ENCODE measurements at places on chromosomes 11 and 22. TPM values are rescaled to one million over a fixed set of nuclear protein-coding genes. Genes with fewer than 3 reads are reported as not detected.

GRCh38 chr11:120343429-120343828, 7.2 kb downstream of the ARHGEF12 start:
- DNase-seq = no peak

The KCTD14 gene
- total RNA-seq = 0.24 TPM

The VPREB1 gene
- not detected for total RNA-seq

GRCh38 chr11:71502026-71502425, 25.0 kb upstream of the KRTAP5-7 start:
- no peak for DNase-seq

DNA sequence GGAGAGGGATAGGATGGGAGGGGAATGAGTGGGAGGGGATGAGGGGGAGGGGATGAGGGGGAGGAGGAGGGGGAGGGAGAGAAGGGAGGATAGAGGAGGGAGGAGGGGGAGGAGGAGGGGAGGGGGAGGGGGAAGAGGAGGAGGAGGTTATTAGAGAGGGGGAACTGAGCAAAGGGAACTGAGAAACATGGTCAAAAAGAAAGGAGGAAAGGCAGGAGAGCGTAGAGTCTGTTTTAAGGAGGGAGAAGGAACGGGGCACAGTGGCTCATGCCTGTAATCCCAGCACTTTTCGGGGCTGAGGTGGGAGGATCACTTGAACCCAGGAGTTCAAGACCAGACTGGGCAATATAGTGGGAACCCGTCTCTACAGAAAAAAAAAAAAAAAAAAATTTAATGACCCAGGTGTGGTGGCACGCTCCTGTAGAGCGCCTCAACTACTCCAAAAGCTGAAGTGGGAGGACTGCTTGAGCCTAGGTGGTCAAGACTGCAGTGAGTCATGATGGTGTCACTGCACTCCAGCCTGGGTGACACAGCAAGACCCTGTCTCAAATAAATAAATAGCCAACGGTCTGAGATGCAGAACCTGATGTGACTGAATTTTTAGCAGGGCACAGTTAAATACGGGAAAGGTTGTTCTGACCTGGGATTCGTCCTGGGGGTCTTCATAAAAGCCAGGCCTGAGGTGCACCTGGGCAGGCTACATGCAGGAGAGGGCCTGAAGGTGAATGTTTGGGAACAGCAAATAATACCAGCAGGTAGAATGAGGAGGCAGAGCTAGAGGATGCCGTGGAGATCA, 4.0 kb downstream of the B3GNT6 start:
- DNase-seq = no peak

- no peak for DNase-seq
These were observed 1.2 kb upstream of the ASCL2 start for GRCh38 chr11:2271327-2272227.

DNA sequence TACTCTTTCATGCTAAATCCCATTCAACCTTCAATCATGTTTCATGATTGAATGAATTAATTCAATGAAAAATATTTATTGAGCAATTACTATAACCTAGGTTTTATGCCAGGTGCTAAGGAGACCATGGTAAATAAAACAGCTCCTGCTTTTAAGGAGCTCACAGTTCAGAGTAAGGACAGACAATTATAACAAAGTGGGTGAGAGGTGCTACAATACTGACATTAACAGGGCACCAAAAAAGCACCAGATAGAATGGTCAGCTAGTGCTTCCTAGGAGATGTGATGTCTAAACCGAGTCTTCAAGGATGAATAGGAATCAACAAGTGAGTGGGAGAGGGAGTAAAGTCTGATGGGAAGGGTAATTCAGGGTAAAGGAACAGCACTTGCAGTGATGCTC, 366.7 kb downstream of the SOX6 start:
- DNase-seq = no peak

The BRD1 gene
- 17.5 TPM for total RNA-seq

- no peak for DNase-seq
These were observed 12.5 kb downstream of the CHID1 start for GRCh38 chr11:898143-898511.

GRCh38 chr11:11107076-11107723, 245.8 kb downstream of the CSNK2A3 start:
- no peak for DNase-seq

All from Right ventricle myocardium inferior (tissue), 1 donor.